ENCODE measurements at places on chromosomes 16 and 17. TPM values are rescaled to one million over a fixed set of nuclear protein-coding genes. Genes with fewer than 3 reads are reported as not detected.

Gene ATP2A3
- total RNA-seq, result 8.6 TPM

Gene GNG13
- total RNA-seq, result not detected

Gene FA2H
- total RNA-seq, result not detected

Gene IRF8
- total RNA-seq, result 2.7 TPM

Gene SMIM22
- not detected for total RNA-seq

DNA sequence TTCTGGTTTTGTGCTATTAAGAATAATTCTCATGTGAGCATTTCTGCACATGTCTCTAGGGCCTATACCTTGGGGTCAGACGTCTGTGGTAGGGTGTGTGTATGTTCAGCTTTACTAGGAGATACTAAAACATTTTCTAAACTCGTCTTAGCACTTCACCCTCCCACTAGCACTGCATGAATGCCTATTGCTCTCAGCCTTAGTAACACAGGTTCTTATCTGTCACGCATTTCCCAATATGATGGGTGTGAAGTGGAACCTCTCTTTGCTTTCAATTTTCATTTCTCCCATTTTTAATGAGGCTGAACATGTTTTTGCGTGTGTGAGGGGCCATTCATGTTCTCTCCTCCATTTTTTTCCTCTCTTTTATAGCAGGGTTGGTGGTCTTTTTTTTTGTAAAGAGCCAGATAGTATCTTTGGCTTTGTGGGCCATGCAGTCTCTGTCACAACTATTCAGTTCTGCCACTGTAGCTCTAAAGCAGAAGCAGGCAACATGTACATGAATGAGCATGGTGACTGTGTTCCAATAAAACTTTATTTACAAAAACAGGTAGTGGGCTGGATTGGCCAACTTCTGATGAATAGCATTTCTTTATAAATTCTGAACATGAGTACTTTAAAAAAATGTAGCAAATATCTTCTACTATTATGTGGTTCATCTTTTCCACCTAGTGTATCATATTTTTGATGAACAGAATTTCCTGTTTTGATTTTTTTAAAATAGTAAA is 354.0 kb downstream of the XYLT1 start:
- H3K4me1 ChIP-seq, result no peaks in the 10 kb centered on the region
- H3K27me3 ChIP-seq, result no peaks in the 10 kb centered on the region
- H3K27ac ChIP-seq, result no peak overlapping the region
- H3K36me3 ChIP-seq, result no peaks in the 10 kb centered on the region

GRCh38 chr16:71425746-71426068 is 16.1 kb downstream of the TLE7 start:
- no peaks in the 10 kb centered on the region for H3K4me1 ChIP-seq
- H3K27me3 ChIP-seq, result peaks cover 100% of the 10 kb centered on the region
- DNase-seq, result no peak

GRCh38 chr16:22397464-22397863 is 23.0 kb upstream of the CDR2 start:
- H3K27ac ChIP-seq, result no peak overlapping the region
- no peaks in the 10 kb centered on the region for H3K36me3 ChIP-seq
- DNase-seq, result no peak
- H3K4me3 ChIP-seq, result no peak overlapping the region

- no peak overlapping the region for H3K4me3 ChIP-seq
- H3K4me1 ChIP-seq, result peaks cover 7% of the 10 kb centered on the region
- no peak for DNase-seq
- H3K27me3 ChIP-seq, result no peaks in the 10 kb centered on the region
Observed at GRCh38 chr16:17357307-17358062, 113.3 kb downstream of the XYLT1 start.

DNA sequence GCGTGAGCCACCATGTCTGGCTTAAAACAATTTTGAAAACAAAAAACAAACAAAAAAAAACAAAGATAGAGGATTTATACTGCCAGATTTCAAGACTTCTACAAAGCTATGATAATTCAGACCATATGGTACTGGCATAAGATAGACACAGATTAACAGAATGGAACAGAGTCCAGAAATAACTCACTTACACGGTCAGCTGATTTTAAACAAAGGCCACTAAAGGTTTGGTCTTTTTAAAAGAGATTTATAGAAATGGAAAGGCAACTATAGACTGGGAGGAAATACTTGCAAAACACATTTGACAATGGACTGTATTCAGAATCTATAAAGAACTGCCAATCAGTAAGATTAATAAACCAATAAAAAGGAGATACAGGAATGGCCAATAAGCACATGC is 48.6 kb upstream of the MNT start:
- no peaks in the 10 kb centered on the region for H3K36me3 ChIP-seq
- H3K4me1 ChIP-seq, result peaks cover 11% of the 10 kb centered on the region
- H3K27ac ChIP-seq, result no peak overlapping the region

- no peaks in the 10 kb centered on the region for H3K27me3 ChIP-seq
- peaks cover 100% of the 10 kb centered on the region for H3K4me1 ChIP-seq
- H3K36me3 ChIP-seq, result peaks cover 12% of the 10 kb centered on the region
- DNase-seq, result peak; percentile 85
- peak overlapping the region; percentile 71 for H3K4me3 ChIP-seq
Observed at GRCh38 chr17:44108440-44109311, 14.8 kb downstream of the HDAC5 start.

GRCh38 chr16:5756969-5757368 is 659.4 kb upstream of the EEF2KMT start:
- no peak overlapping the region for H3K4me3 ChIP-seq
- no peak for DNase-seq
- H3K27ac ChIP-seq, result no peak overlapping the region
- peaks cover 6% of the 10 kb centered on the region for H3K27me3 ChIP-seq

- no peak for DNase-seq
- H3K4me3 ChIP-seq, result no peak overlapping the region
- no peak overlapping the region for H3K27ac ChIP-seq
- H3K36me3 ChIP-seq, result no peaks in the 10 kb centered on the region
- peaks cover 65% of the 10 kb centered on the region for H3K4me1 ChIP-seq
- H3K27me3 ChIP-seq, result peaks cover 26% of the 10 kb centered on the region
Observed at GRCh38 chr17:263271-263670, 81.8 kb upstream of the DOC2B start.

GRCh38 chr16:21184834-21185233 is 26.4 kb downstream of the LDAF1 start:
- no peaks in the 10 kb centered on the region for H3K27me3 ChIP-seq
- no peak overlapping the region for H3K4me3 ChIP-seq
- H3K36me3 ChIP-seq, result peaks cover 39% of the 10 kb centered on the region
- H3K27ac ChIP-seq, result no peak overlapping the region

DNA sequence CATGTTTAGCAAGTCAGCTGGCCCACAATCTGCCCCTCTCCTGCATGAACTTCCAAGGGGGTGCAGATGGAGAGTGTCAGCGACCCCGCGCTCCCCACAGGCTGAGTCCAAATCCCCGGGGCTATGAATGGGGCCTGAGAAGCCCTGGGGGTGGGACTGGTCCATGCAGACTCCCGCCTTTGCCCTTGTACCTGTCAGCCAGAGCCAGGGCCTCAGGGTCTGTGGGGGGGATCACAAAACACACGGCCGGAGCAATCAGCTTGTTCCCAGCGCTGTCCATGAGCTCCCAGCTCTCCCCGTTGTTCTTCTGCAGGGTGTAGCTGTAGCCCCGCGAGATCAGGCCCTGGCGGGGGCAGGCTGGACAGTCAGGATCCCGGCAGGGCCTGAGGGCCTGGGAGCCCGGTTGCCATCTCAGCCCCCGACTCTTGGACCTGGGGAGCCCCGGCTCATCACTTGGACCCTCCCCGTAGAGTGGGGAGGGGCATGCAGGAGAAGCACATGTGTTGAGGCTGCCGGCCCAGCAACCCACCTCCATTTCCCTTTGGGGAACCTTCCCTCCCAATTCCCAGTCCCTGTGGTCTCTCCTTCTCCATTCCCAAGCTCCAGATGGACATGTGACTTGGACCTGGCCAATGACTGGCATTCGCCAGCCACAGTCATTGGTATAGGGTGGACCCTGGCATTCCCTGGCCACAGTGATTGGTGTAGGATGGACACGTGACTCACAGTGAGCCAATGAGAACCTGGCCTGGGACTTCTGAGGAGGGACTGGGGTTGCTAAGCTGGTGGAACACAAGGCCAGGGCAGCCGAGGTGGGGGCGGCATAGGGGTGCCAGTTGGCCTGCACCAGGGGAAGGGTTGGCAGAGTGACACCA is 42.4 kb downstream of the PPL start:
- H3K4me1 ChIP-seq, result peaks cover 21% of the 10 kb centered on the region
- H3K4me3 ChIP-seq, result no peak overlapping the region
- no peak for DNase-seq
- H3K36me3 ChIP-seq, result peaks cover 25% of the 10 kb centered on the region

GRCh38 chr16:29114574-29114973 is 129.7 kb downstream of the LAT start:
- no peak overlapping the region for H3K4me3 ChIP-seq
- H3K27ac ChIP-seq, result no peak overlapping the region
- no peaks in the 10 kb centered on the region for H3K27me3 ChIP-seq

DNA sequence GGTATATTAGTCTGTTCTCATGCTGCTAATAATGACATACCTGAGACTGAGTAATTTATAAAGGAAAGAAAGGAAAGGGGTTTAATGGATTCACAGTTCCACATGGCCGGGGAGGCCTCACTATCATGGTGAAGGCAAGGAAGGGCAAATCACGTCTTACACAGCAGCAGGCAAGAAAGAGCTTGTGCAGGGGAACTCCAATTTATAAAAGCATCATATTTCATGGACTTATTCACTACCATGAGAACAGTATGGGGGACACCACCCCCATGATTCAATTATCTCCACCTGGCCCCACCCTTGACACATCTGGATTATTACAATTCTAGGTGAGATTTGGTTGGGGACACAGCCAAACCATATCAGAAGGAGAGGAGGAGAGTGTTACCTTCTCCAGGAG is 17.7 kb upstream of the XYLT1 start:
- peaks cover 36% of the 10 kb centered on the region for H3K27me3 ChIP-seq
- no peak for DNase-seq
- no peak overlapping the region for H3K27ac ChIP-seq
- no peaks in the 10 kb centered on the region for H3K4me1 ChIP-seq

DNA sequence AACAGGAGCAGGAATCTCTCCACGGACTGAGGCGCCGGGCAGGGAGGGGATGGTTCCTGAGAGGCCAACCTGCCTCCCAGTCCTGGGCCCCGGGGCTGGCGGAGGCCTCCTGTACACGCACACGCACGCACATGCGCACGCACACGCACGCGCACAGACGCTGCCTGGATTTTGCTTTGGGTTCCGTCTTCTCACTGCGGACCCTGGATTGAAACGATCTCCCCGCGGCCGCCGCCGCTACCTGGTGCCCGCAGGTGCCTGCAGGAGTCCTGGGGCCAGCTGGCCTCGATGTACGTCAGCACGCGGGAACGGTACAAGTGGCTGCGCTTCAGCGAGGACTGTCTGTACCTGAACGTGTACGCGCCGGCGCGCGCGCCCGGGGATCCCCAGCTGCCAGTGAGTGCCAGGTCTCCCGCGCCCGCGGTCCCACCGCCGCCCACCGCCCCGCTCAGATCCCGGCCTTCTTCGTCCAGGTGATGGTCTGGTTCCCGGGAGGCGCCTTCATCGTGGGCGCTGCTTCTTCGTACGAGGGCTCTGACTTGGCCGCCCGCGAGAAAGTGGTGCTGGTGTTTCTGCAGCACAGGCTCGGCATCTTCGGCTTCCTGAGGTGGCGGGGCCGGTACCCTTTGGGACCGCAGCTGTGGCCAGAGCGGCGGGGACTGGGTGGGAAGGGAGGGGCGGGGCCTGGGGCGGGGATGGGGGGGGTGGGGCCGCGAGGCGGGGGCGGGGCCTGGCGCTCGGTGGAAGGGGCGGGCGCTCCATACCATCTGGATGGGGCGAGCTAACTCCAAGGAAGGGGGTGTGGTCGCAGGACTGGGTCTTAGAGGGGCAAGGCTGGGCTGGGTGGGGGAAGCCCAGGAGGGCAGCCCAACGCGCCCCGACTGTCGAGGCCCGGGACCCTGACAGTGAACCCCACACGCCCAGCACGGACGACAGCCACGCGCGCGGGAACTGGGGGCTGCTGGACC is 12.3 kb downstream of the CES4A start:
- DNase-seq, result peak; percentile 61
- H3K4me1 ChIP-seq, result peaks cover 39% of the 10 kb centered on the region
- H3K4me3 ChIP-seq, result peak overlapping the region; percentile 71
- peaks cover 41% of the 10 kb centered on the region for H3K27me3 ChIP-seq
- no peaks in the 10 kb centered on the region for H3K36me3 ChIP-seq

GRCh38 chr16:88194397-88195268 is 188.1 kb upstream of the ZNF469 start:
- DNase-seq, result no peak
- no peaks in the 10 kb centered on the region for H3K4me1 ChIP-seq
- H3K27ac ChIP-seq, result no peak overlapping the region

GRCh38 chr17:36088670-36089338 is 1.1 kb downstream of the CCL3 start:
- no peaks in the 10 kb centered on the region for H3K4me1 ChIP-seq
- H3K36me3 ChIP-seq, result no peaks in the 10 kb centered on the region
- H3K27ac ChIP-seq, result no peak overlapping the region
- H3K4me3 ChIP-seq, result no peak overlapping the region

DNA sequence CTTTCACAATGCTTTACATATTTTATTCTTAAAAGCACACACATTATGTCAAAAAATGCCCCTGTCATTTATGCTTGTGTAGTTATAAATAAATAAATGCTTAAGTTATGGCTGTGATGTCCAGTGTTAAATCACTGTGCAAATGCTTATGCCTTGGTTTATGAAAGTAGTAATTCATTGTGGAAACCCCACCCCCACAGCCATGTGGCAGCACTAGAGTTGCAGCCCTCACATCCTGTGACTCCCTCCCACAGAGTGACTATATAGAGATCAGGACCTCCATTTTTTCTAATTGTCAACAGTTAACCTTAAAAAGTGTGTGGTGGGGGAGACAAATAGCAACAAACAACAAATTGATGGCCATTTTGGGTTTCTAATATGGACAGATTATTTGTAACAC is 2.4 kb downstream of the SKAP1 start:
- DNase-seq, result no peak
- no peak overlapping the region for H3K27ac ChIP-seq
- H3K4me3 ChIP-seq, result no peak overlapping the region
- H3K4me1 ChIP-seq, result no peaks in the 10 kb centered on the region

Measured in left ventricle myocardium inferior (tissue), 1 donor.